ENCODE measurements at places on chromosomes 6 and 20. TPM values are rescaled to one million over a fixed set of nuclear protein-coding genes. Genes with fewer than 3 reads are reported as not detected.

The TOX2 gene
- total RNA-seq: 0.51 TPM

The ABHD16B gene
- not detected for total RNA-seq

The DCBLD1 gene
- 9.9 TPM for total RNA-seq

The ELMO2 gene
- 51.3 TPM for total RNA-seq

The GPR6 gene
- 0.41 TPM for total RNA-seq

GRCh38 chr6:90701146-90701781 is 114.4 kb upstream of the MAP3K7 start:
- DNase-seq: no peak

- no peak for DNase-seq
Measured at GRCh38 chr6:8556370-8557013, 121.1 kb upstream of the SLC35B3 start.

GRCh38 chr6:132607544-132608233 is 16.4 kb downstream of the TAAR2 start:
- no peak for DNase-seq

DNA sequence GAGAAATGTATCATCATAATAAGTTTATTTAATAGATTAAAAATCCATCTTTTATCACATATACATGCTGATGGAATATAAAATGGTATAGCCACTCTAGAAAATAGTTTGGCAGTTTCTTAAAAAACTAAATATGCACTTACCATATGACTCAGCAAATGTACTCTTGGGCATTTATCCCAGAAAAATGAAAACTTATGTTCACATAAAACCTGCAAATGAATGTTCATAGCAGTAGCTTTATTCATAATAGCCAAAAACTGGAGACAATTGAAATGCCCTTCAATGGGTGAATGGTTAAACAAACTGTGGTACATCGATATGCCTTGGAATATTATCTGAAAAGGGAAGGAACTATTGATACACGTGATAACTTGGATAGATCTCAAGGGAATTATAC is 6.4 kb upstream of the NCOA7 start:
- no peak for DNase-seq

GRCh38 chr6:109747221-109747620 is 56.1 kb downstream of the FIG4 start:
- DNase-seq: no peak

- no peak for DNase-seq
Measured at GRCh38 chr20:33808388-33808787, 2.8 kb upstream of the CHMP4B start.

GRCh38 chr6:63272397-63272796 is 47.4 kb downstream of the LGSN start:
- DNase-seq: peak; percentile 58

- no peak for DNase-seq
Measured at GRCh38 chr6:13065581-13065980, 262.8 kb downstream of the TBC1D7 start.

- DNase-seq: no peak
Measured at GRCh38 chr20:63158845-63159244, 57.1 kb downstream of the YTHDF1 start.

DNA sequence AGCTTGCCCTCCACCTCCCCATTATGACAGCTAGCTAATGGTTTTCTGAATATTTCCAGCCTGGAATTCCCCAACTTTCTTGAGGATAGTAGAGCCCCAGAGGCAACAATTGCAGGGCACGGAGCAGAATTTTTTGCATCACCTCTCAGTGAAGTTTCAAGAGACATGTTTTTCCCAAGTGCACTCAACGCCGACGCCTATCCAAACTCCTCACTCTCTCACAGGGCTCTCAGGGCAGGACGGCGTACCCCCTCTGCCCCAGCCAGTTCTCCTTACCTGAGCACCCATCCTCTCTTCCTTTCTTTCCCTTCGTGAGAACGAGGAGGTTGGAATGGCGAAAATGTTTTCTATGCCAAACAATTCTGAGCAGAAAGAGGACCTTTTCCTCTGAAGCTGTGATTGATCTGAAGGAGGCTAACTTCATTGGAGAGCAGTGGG is 83.1 kb upstream of the FOXQ1 start:
- no peak for DNase-seq

DNA sequence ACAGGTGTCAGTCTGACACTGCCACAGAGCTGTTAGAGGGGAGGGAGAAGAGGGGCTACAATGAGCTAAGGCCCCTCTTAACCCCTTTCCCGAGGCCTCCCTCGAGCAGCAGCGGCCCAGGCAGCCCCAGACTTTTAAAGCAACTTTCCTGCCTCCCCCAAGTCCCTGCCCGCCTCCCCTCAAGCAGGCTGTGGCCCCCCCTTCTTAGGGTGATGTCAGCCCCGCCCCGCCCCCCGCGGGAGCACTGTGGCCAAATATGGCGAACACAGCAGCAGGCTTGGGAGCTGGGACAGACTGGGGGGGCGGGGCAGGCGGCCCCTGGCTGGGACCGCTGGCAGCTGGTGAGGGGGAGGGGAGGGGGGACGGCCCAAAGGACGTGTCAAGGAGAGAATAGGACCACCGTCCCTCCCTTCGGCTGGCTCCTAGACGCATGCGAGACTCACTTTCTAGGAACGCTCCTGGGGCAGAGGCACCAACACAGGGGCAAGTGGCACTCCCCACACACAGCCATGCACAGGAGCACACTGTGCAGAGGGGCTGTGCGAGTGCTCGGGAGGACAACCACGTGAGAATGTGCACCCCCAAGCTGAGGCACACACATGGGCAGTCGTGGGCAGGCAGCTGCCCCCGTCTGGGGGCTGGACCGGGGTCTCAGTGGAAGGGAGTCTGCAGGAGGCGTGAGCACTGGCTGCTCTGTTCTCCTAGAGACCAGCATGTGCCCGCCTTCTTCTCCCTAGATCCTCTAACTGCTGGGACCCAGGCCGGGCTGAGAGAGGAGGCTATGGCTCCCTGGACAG is 6.7 kb downstream of the TEAD3 start:
- DNase-seq: peak; percentile 95

DNA sequence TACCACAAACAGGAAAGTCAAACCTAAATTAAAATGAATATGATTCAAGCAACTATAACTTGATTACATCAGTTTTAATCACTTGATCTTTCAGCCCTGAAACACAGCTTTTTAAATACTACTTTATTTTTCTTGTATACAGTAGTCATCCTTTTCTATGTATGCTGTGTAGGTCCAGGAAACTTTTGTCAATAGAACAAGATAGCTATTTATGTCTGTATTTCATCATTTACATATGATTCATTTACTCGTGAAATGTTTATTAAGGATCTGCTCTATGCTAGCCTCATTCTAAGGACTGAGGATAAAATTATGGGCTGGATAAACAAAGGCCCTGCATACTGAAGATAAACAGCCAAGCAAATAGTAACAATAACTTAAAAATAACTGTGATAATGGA is 930.2 kb downstream of the TFAP2A start:
- DNase-seq: no peak

DNA sequence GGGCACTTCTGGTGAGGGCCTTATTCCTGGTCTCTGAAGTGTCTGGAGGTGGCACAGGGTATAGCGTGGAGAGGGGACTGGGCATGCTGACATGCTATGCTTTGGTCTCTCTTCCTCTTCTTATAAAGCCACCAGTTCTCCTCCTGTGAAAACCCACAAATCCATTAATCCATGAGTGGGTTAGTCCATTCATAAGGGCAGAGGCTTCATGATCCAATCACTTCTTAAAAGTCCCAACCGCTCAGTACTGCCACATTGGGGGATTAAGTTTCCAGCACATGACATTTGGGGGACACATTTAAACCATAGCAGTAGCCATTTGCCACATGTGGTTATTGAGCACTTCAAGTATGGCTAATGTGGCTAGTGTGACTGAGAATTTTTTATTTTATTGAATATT is 3.8 kb upstream of the TRIB3 start:
- DNase-seq: no peak

DNA sequence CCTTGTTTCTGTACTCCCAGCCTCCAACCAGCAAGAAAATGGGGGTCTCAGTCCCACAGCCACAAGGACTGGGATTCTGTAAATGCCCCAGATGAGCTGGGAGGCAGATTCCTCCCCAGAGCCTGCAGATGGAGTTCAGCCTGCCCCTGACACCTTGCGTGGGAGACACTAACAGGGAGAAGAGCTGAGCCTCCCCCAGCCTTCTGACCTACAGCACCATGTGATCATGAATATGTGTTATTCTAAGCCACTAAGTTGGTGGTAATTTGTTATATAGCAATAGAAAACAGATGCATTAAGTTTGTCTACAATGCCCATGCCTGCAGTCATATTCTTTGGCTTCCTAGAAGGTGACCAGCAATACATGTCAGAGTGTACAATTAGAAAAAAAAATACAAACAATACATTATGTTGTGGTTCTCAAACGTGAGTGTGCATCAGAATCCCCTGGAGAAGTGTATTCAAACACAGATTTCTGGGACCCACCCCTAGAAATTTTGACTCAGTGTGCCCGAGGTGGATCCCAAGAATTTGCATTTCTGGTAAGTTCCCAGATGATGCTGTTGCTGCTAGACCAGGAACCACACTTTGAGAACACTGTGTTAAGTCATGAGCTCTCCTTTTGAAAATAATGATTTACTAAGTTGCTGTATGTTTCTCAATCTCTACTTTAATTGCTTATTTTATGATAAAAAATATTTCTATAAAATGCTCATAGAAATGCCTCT is 39.9 kb downstream of the SLC22A3 start:
- no peak for DNase-seq

GRCh38 chr6:25435416-25435985 is 156.3 kb downstream of the CARMIL1 start:
- no peak for DNase-seq

DNA sequence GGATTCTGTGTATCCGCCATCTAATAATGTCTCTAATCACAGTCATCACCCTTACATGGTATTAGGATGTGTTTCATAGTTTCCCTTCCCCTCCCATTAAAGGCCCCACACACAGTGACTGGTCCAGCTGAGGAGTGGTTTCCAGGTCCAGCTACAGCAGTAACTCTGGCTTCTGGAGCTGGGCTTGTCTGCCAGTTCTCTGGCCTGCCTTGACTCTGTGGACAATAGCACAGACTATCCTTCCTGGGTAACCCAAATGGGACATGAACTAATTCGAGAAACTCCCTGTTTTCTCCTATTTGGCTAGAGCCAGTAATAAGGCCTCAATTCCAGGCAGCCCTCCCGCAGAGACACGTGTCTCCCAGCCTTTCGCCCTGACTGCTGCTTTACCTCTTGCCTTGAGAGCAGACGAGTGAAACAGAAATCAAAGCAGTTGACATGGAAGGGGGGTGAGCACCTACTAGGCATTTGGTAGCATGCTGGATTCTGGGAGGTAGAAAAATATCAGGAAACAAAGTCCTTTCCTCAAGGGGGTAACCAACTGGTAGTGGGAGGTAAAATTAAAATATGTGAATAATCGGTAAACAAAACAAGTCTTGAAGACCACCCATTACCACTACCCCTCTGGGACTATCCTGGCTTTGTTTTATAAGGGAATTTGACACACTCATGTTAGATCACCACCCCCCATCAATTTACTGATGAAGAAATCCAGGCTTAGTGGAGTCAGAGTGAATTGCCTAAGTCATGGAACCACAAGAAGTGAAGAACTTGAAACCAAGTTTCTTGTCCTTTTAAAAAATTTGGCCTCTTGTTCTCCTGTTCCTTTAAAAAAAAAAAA is 1.2 kb downstream of the TRAF3IP2 start:
- DNase-seq: peak; percentile 64

- no peak for DNase-seq
Measured at GRCh38 chr6:878179-878578, 185.2 kb upstream of the EXOC2 start.

DNA sequence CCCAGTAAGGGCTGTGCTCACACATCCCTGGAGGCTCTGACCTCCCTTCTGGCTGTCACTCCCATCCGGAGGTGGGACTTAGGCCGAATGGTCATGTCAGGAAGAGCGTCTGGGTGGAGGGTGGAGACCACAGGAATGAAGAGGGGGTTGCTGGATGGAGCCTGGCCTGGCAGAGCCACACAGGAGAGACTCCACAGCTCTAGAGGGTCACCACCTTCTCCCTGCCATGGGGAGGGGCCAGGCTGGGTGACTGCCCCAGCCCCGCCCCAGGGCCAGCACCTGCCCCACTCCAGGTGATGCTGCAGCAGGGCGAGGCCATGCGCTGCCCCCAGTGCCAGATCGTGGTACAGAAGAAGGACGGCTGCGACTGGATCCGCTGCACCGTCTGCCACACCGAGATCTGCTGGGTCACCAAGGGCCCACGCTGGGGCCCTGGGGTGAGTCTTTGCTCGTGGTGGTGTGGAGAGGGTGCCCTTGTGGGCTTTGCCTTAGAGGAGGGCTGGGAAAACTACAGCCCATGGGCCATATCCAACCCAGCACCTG is 20.6 kb downstream of the RBCK1 start:
- no peak for DNase-seq

DNA sequence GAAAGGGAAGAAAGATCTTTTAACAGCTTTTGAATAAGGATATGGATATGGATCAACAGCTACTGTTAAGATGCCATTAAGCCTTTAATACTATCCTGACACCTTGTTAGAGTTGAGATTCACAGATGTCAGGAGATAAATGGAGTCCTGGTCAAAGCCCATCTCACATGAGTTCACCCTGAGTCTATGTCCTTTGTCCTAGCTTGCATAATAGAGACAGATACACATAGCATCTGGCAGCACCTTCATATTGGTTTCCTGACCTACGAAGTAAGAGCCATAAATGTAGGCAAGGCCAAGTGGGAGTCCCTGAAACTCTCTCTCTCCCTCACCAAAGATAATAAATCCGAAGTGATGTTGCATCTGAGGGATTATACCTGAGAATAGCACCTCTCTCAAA is 79.1 kb upstream of the F13A1 start:
- no peak for DNase-seq

- DNase-seq: no peak
Measured at GRCh38 chr6:159097256-159097655, 52.5 kb upstream of the TAGAP start.

- DNase-seq: no peak
Measured at GRCh38 chr6:37362101-37362828, 8.5 kb downstream of the RNF8 start.

GRCh38 chr6:87152526-87152955 is 2.8 kb upstream of the ZNF292 start:
- DNase-seq: no peak

DNA sequence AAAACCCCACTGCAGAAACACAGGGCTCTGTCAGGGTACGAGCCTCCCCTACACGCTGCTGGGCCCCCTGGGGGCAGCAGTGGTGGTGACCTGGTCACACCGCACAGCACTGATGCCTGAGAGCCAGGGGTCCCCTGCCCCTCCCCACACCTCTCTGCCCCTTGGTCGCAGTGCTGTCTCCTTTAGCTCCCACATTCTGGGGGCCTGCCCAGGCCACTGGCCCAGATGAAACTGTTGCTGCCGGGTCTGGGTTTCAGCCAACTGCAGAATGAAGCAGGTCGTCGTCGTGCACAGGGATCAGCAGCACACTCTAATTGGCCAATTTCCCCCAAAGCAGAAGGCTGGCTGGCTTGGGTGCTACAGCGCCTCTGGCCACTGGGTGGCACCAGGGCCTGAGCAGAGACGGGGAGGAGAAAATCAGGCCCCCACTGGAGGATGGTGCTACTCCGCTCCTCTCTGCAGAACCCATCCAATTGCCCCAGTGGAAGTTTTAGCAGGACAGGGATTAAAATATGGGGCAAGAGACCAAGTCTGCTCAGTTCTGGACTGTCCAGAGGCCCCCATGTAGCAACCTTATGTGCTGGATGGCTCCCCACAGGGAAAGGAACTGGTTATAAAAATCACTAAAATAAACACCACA is 26.1 kb downstream of the DIDO1 start:
- DNase-seq: peak; percentile 86
